ENCODE measurements at places on chromosomes 4 and X.

DNA sequence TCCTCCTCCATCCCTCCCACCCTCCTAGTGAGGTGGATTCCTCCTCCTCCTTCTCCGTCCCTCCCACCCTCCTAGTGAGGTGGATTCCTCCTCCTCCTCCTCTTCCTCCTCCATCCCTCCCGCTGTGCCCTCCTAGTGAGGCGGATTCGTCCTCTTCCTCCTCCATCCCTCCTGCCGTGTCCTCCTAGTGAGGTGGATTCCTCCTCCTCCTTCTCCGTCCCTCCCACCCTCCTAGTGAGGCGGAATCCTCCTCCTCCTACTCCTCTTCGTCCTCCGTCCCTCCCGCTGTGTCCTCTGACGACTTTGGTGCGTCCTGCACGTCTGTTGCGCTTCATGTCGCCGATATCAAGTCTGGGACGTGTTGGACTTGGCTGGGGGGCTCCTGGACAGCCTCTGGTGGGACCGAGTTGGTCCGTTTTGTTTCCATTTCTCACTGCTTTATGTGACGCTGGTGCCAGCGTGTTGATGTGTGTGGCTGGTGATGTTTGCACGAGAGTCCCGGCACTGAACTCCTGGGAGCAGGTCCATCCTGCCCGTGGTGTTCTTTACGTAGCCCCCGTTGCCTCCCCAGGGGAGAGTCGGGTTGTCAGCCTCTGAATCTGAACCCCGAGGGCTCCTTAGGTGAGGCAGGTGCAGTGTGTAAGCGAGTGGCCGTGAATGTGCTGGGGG is 5.4 kb downstream of the AKAP17A start:
- no peak for DNase-seq

GRCh38 chrX:47568656-47569295 is 7.8 kb downstream of the ARAF start:
- DNase-seq, result no peak

- DNase-seq, result no peak
Measured at GRCh38 chr4:6909970-6910339, 329 bp downstream of the TBC1D14 start.

- no peak for DNase-seq
Measured at GRCh38 chrX:139200793-139201192, 329.7 kb upstream of the F9 start.

DNA sequence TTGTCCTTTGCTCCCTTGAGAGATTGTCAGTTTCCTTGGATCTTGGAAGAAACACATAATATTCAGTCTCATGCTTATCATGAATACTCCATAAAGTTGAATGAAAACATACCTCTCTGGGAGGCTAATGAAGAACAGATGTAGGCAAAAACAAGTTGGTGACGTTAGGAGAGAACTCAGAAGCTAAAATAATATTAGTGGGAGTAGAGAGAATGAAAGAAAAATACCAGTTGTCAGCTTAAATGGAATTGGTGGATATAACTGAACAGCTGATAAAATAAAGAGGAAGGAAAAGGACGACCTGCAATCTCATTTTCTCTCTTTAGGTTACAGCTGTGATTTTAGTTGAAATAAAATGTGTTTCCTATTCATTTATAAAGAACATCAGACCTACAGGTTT is 124.8 kb downstream of the SNCA start:
- DNase-seq, result no peak

DNA sequence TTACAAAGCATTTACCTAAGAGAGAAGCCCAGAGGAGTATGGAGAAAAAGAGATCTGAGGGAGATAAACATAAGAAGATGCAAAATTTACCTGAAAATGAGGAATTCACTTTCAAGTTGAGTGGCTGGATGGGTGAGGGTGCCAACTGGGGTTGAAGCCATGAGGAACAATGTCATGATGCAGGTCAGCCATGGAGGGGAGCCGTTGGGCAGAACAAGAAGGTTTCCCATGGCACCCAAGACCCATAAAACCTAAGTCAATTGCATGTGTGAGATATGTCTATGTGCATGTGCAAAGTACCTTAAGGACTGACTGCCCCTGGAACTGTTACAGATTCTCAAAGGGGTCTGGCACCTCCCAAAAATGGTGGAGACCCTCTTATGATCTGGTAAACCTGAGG is 46.6 kb upstream of the PRRG1 start:
- no peak for DNase-seq

- DNase-seq, result no peak
Measured at GRCh38 chr4:165680821-165681220, 192.2 kb upstream of the TLL1 start.

DNA sequence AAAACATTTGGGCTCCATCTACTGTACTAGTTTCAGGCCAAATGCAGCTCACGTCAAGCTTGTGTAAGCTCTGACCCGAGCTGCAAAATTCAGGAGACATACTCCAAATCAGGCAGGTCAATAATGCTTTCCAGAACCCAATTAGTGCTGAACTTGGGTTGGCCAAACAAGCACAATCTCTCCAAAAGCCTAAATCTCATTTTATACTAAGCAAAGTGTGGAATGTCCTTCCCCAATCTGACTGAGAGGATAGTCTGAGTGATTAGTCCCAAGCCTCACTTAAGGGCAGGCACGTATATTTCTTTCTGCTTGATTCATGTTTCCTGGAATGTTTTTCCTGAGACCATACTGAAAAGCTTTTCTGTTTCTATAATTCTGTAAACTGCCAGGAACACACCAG is 79.9 kb downstream of the NKX6-1 start:
- DNase-seq, result no peak

- DNase-seq, result no peak
Measured at GRCh38 chr4:45409536-45409935, 683.2 kb upstream of the GNPDA2 start.
